ENCODE measurements at places on chromosomes 3 and 15.

DNA sequence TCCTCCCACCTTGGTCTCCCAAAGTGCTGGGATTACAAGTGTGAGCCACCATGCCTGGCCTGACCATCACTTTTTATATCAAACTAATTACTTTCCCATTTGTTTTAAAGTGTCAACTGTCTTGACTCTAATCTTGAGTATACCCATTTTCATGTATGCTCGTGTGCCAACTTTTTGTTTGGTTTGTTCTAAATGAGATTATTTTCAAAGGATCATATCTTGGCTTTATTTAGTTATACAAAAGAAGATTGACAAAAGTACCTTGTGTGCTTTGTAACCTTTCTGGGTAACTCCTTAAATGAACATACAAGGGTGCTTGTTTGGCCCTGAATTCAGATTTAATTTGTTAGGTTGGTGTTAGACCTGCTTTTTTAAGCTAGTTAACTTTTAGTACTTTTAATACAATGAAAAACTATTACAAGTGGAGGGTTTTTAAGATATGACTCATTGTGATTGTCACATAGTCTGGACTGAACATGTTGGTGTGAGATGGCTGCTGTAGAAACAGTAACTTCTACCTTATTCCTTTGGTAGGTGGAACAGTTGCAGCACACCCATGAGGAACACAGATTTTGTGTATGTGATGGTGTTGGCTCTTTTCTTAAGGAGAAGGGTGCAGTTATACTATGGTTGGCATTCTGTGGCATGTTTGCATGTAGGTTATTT, 10.7 kb downstream of the KIF23 start:
- no peak overlapping the region for H3K27ac ChIP-seq
- H3K4me1 ChIP-seq: peaks cover 2% of the 10 kb centered on the region
- DNase-seq: no peak

GRCh38 chr3:135128818-135129217, 333.8 kb downstream of the EPHB1 start:
- DNase-seq: no peak
- H3K4me1 ChIP-seq: no peaks in the 10 kb centered on the region
- H3K4me3 ChIP-seq: no peak overlapping the region
- H3K36me3 ChIP-seq: no peaks in the 10 kb centered on the region
- no peaks in the 10 kb centered on the region for H3K27me3 ChIP-seq

DNA sequence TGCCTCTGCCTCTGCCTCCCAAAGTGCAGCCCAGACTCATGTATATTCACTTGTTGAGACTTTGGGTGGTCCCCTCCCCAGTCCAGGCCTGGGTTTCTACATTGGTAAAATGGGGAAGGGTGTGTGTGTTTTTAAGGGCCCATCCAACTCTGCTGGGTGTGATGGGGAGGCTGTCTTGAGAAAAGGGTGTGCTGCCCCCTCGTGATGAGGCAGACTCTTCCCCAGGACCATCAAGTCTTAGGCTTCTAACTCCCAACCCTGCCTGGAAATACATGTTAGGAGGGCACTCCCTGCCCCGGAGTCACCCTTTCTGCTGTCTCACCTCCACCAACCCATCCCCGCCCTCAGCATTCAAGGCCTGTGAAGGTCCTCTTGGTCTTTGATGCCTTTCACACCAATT, 4.4 kb upstream of the PTPN23 start:
- no peak overlapping the region for H3K27ac ChIP-seq
- no peak overlapping the region for H3K4me3 ChIP-seq
- peaks cover 17% of the 10 kb centered on the region for H3K4me1 ChIP-seq

GRCh38 chr3:47566667-47567066, 12.0 kb downstream of the CSPG5 start:
- no peaks in the 10 kb centered on the region for H3K4me1 ChIP-seq
- peaks cover 12% of the 10 kb centered on the region for H3K27me3 ChIP-seq
- no peak for DNase-seq
- no peaks in the 10 kb centered on the region for H3K36me3 ChIP-seq
- H3K27ac ChIP-seq: no peak overlapping the region
- no peak overlapping the region for H3K4me3 ChIP-seq

- DNase-seq: no peak
- H3K36me3 ChIP-seq: no peaks in the 10 kb centered on the region
- H3K27ac ChIP-seq: peak overlapping the region; percentile 99
Observed at GRCh38 chr15:35546511-35547381, 781 bp upstream of the DPH6 start.

DNA sequence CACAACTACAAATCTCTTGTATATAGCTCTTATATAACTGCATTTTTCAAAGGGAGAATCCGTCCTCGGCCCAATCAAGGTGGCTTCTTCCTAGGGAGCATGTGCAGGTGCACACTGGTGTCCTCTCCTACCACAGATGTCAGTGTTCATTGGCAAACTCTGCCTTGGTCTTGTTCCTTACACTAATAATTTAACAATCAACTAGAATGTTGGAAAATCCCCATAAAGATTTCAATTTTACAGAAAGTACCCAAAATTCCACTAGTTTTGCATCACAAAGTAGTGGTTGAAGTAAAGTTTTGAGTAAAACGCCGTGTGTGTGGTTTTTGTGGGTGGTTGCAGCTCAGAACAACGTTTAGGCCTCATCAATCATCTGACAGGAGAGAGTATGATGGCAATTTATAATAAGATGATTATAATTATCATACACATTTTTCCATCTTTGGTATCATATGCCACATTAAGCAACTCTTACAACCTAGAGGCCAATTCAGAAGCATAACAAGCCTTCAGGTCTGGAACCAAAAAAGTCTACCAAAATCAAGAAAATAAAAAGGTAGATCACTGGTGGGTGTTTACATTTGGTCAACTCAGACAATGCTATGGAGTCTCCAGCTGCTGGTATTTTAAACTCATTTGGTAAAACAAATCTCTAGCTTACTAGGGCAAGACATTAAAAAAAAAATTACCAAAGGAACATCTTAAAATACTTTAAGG, 128.9 kb upstream of the BHLHE40 start:
- H3K36me3 ChIP-seq: peaks cover 28% of the 10 kb centered on the region
- H3K4me3 ChIP-seq: peak overlapping the region; percentile 72
- DNase-seq: peak; percentile 87
- no peaks in the 10 kb centered on the region for H3K27me3 ChIP-seq

DNA sequence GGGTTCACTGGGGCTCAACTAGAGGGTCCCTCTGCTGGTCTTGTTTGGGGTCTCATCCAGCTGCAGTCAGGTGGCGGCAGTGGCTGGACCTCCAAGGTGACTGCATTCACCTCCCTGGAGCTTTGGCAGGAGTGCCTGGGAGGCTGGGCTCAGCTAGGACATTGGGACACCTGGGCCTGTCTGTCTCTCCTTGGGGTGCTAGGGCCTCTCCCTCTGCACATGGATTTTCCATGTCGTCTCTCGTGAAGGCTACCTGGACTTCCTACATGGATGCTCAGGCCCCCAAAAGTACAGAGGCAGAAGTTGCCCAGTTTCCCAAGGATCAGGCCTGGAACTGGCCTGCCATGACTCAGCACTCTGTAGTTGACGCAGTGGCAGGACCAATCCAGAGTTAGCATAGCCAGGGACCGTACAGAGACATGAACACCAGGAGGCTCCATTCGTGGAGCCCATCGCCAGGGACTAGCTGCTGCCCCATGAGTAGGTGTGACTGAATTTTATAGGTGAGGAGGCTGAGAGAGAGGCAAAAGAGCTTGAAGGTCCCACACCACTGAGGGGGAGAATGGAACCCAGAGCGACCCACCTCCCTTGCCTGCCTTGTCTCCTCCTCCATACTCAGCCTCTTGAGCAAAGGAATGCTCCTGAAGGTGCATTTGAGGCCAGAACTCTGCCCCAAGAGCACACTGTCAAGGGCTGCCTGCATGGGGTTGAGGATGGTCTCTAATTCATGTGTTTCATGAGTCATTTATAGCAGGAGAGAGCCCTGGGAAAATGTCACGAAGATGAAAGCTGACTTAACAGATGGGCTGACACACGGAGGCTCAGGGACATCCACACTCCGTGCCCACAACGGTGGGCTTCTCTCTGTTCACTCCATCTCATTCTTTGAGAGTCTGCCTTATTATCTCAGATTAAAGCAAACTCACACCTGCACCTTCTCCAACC, 13.0 kb upstream of the ALDH1A3 start:
- DNase-seq: no peak
- no peak overlapping the region for H3K27ac ChIP-seq
- no peaks in the 10 kb centered on the region for H3K4me1 ChIP-seq
- no peaks in the 10 kb centered on the region for H3K36me3 ChIP-seq
- H3K4me3 ChIP-seq: no peak overlapping the region

- peaks cover 5% of the 10 kb centered on the region for H3K4me1 ChIP-seq
- DNase-seq: no peak
- no peaks in the 10 kb centered on the region for H3K27me3 ChIP-seq
- no peak overlapping the region for H3K27ac ChIP-seq
Observed at GRCh38 chr3:158152186-158152585, 42.3 kb downstream of the RSRC1 start.
